ENCODE measurements at places on chromosomes 13 and 19. TPM values are rescaled to one million over a fixed set of nuclear protein-coding genes. Genes with fewer than 3 reads are reported as not detected.

CDX2 gene
- total RNA-seq, result 0.15 TPM

RB1 gene
- total RNA-seq, result 9.0 TPM

EDNRB gene
- total RNA-seq, result not detected

RFPL4A gene
- total RNA-seq, result not detected

NAPSA gene
- 18.2 TPM for total RNA-seq

TPTE2 gene
- total RNA-seq, result 0.96 TPM

FOXO1 gene
- 2.4 TPM for total RNA-seq

SBK3 gene
- total RNA-seq, result not detected

OLFM2 gene
- total RNA-seq, result 0.16 TPM

C19orf67 gene
- not detected for total RNA-seq

PSG4 gene
- not detected for total RNA-seq

DNA sequence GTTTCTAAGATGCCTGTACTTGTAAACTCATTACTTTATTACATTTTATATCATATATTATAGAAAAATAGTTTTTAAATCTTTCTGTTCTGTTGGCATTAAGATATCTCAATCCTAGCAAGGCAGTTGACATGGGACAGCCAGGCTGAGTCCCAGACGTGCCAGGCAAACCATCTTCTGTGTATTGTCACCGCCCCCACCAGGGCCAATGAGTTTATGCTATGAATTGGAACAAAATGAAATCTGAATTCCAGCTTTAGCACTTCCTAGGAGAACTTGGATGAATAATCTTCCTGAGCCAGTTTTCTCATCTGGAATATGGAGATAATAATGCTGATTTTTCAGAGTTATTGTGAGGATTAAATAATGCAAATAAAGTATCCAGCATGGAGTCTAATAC is 79.9 kb upstream of the GSX1 start:
- DNase-seq, result no peak

GRCh38 chr13:47033216-47033615 is 136.4 kb upstream of the HTR2A start:
- no peak for DNase-seq

GRCh38 chr19:50626795-50627194 is 12.9 kb downstream of the SYT3 start:
- DNase-seq, result no peak

DNA sequence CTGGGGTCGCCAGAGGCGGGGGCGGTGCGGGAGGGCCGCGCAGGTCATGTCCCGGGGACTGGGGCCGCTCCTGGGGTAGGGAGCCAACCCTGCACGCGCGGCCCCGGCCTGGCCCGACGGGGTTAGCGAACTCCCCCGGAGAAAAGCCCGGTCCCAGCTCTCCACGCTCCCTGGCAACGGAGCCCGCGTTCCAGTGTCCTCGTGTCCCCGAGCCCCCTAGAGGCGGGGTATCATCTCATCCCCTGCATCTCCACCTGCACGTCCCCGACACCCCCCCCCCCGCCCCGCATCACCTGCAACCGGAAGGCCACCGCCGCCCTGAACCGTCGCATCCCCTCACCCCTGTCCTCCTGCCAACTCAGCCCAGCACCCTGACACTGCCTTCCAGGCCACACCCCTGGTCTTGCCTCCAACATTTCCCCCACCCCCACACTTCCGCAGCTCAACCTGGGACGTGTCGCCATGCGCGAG is 2.7 kb downstream of the WDR88 start:
- DNase-seq, result no peak

DNA sequence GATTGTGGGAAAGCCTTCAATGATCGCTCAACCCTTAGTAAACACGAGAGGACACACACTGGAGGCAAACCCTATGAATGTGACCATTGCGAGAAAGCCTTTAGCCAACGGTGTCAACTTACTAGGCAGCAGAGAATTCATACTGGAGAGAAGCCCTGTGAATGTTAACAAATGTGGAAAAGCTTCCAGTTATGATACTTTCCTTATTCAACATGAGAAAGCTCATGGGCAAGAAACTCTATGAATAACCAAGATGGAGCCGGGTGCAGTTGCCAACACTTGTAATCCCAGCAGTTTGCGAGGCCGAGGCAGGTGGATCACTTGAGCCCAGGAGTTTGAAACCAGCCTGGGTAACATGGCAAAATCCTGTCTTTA is 15.8 kb upstream of the ZNF8 start:
- no peak for DNase-seq

- no peak for DNase-seq
Observed at GRCh38 chr13:44373247-44373600, 400 bp upstream of the SERP2 start.

- peak; percentile 73 for DNase-seq
Observed at GRCh38 chr13:94327318-94327717, 152.2 kb downstream of the DCT start.

GRCh38 chr13:76438050-76438449 is 448.2 kb downstream of the KCTD12 start:
- no peak for DNase-seq

DNA sequence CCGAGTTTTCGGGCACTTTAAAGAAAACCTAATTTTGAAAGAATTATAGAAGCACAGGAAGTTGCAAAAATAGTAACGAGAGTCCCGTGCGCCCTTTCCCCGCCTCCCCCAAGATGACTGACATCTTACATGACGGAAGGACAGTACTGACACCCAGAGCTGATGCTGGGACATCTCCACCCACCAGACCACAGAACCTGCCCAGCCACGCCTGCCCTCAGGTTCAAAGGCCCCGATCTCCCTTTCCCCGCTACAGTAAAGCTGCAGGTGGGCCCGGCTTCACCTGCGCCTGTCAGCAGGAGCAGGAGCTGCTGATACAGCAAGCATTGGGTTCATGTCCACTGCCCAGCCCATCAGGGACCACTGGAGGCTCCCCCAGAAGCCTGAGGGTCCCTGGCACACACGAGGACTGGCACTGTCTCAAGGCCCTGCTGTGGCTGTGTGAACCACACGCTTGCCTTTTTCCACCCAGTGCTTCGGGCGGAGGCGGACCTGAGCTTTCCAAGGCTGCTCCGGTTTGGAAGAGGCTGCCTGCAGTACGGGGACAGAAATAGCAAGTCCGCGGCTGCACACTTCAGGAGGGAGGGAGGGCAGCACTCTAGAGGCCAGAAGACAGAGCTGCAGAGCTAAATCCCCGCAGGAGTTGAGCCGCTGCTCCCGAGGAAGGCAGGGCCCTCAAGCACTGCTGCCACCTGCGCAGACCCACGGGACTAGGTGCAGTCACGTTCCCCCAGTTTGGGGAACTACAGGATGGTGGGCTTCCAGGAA is 8.7 kb downstream of the MAP2K2 start:
- DNase-seq, result peak; percentile 67

- no peak for DNase-seq
Observed at GRCh38 chr19:38742906-38743305, 1.4 kb downstream of the CAPN12 start.
